ENCODE measurements at places on chromosomes 5 and 9. TPM values are rescaled to one million over a fixed set of nuclear protein-coding genes. Genes with fewer than 3 reads are reported as not detected.

- peak; percentile 62 for DNase-seq
Measured at GRCh38 chr5:13913962-13914361, 30.5 kb downstream of the DNAH5 start.

DNA sequence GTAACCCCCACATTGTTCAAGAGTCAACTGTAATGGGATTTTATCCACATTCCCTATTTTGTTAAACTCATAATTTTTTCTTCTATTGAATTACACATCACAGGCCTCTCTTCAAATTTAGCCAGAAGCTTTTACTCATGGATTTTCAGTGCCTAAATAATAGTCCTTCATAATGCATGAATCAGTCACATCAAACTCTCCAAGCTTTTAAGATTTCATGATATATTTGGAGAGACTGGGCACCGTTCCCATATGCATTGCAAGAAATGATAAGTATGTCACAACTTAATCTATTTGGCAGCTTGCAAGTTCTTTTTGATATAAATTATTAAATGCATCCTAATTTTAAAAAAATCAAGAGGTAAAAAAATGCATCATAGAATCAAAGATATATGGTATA lies 465.9 kb downstream of the DMAC1 start:
- DNase-seq, result no peak

- DNase-seq, result no peak
Measured at GRCh38 chr5:19616701-19617215, 371.2 kb downstream of the CDH18 start.

DNA sequence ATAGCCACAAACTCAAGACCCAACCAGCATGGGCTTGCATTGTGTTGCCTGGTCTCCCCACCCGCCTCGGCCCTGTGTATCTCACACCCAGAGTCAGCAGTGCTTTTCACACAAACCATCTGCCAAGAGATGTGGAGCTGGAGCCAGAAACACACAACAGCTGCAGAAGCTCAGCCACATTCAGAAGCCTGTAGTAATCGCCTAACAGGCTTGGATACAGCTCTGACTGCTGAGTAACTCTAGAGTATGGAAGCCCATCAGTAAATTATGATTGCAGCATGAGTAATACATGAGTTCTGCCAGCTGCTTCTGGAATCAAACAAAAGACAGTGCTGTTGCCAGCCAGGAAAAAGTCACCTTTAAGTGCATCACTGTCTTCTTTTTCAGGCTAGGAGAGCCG lies 16.0 kb downstream of the TEK start:
- DNase-seq, result peak; percentile 99

The HTR4 gene
- total RNA-seq, result not detected

Data from bronchial epithelial cell (primary cell).